Activated CD8-positive, alpha-beta memory T cell treated with anti-CD3 and anti-CD28 coated beads, Interleukin-2, amount 10 ng/mL, durations not matched to agents 7 days and 5 days (primary cell): ENCODE measurements at places on chromosomes 11 and 22. TPM values are rescaled to one million over a fixed set of nuclear protein-coding genes. Genes with fewer than 3 reads are reported as not detected.

GRCh38 chr11:44725016-44725685 is 1.6 kb upstream of the TSPAN18 start:
- H3K27ac ChIP-seq = no peak overlapping the region
- DNase-seq = no peak
- H3K4me1 ChIP-seq = peaks cover 31% of the 10 kb centered on the region
- no peak overlapping the region for H3K4me3 ChIP-seq
- H3K36me3 ChIP-seq = no peaks in the 10 kb centered on the region

GRCh38 chr11:97290464-97291041 is 900.7 kb downstream of the JRKL start:
- H3K4me1 ChIP-seq = no peaks in the 10 kb centered on the region
- no peaks in the 10 kb centered on the region for H3K27me3 ChIP-seq
- no peaks in the 10 kb centered on the region for H3K36me3 ChIP-seq

DNA sequence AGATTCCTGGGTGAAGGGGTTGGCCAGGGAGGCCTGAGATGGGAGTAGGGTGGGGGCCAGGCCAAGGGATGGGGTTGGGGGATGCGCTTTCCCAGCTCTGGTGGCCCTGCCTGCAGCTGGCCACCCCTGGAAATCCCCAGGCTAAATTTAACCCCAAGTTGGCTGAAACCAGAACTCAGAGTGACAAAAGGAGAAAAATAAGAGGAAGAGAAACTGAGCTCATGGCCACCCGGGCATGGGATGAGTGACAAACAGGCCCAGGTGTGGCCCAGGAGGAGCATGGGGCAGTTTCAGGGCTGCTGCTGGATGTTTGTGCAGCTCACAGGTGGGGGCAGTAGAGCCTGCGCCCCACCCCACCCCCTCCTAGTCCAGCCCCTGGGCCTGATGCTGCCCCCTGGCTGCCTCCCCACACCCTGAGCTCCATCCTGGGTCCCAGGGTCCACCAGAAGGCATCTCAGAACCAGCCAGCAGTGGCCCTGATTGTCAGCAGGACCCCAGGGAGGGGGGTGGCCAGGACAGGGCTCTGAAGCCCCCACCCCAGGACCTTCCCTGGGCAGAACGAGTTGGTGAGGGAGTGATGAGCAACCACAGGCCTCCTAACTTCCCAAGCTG is 48.0 kb downstream of the IGLL5 start:
- H3K4me1 ChIP-seq = peaks cover 21% of the 10 kb centered on the region
- no peak for DNase-seq
- peaks cover 10% of the 10 kb centered on the region for H3K27me3 ChIP-seq
- H3K27ac ChIP-seq = no peak overlapping the region

DNA sequence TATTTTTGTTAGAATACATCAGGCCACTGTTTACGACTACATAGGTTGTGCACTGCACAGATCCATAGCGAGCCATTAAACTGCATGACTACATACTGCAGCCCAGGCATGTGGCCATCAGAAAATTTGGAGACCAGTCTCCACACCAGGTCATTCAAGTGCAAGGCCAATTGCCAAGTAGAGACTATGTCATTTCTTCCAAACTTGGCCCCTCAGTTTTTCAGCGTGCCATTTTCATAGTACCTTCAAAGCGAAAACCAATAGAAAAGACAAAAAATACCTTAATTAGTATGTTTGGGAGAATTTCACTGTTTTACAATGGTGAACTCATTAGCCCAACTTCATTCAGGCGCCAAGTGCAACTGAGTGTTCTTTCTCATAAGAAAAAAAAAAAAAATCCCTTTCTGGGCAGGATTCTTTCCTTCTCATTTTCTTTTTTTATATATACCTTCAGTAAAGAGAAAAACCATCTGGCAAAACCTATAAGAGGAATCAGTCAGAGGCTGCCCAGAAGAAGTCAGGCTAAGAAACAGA is 30.4 kb downstream of the PAMR1 start:
- no peak for DNase-seq
- no peak overlapping the region for H3K27ac ChIP-seq
- H3K4me3 ChIP-seq = no peak overlapping the region
- H3K4me1 ChIP-seq = no peaks in the 10 kb centered on the region

GRCh38 chr11:19777377-19778102 is 64.9 kb downstream of the NAV2 start:
- H3K36me3 ChIP-seq = peaks cover 2% of the 10 kb centered on the region
- peaks cover 73% of the 10 kb centered on the region for H3K27me3 ChIP-seq
- DNase-seq = no peak
- peaks cover 6% of the 10 kb centered on the region for H3K4me1 ChIP-seq
- H3K27ac ChIP-seq = no peak overlapping the region

GRCh38 chr22:42367980-42368378 is 64.2 kb downstream of the NFAM1 start:
- H3K27me3 ChIP-seq = peaks cover 52% of the 10 kb centered on the region
- H3K36me3 ChIP-seq = no peaks in the 10 kb centered on the region
- H3K4me1 ChIP-seq = peaks cover 13% of the 10 kb centered on the region
- no peak for DNase-seq
- H3K27ac ChIP-seq = no peak overlapping the region

Gene SYNGR1
- 4.2 TPM for total RNA-seq

Gene DPP3
- 79.6 TPM for total RNA-seq

Gene DRICH1
- 0.23 TPM for total RNA-seq

Gene CARD16
- 92.0 TPM for total RNA-seq
